ENCODE measurements at places on chromosomes 7 and 10. TPM values are rescaled to one million over a fixed set of nuclear protein-coding genes. Genes with fewer than 3 reads are reported as not detected.

The SPAM1 gene
- 0.28 TPM for total RNA-seq

The FANK1 gene
- total RNA-seq, result 0.88 TPM

The HHEX gene
- total RNA-seq, result 13.0 TPM

The GIMAP2 gene
- total RNA-seq, result 2.4 TPM

The CADPS2 gene
- 41.5 TPM for total RNA-seq

The ANKRD22 gene
- 4.2 TPM for total RNA-seq

The SRI gene
- 116 TPM for total RNA-seq

The FZD8 gene
- total RNA-seq, result 7.7 TPM

The GTF2IRD1 gene
- total RNA-seq, result 27.8 TPM

The HOXA11 gene
- total RNA-seq, result 6.4 TPM

The GRID2IP gene
- total RNA-seq, result 0.44 TPM

The CCDC186 gene
- total RNA-seq, result 30.1 TPM

The PNLIP gene
- total RNA-seq, result 0.13 TPM

The CCDC136 gene
- total RNA-seq, result 3.4 TPM

The NRF1 gene
- total RNA-seq, result 12.0 TPM

The GLRX3 gene
- 86.5 TPM for total RNA-seq

The MRLN gene
- not detected for total RNA-seq

The RNLS gene
- total RNA-seq, result 14.9 TPM

The FAM24B gene
- not detected for total RNA-seq

The TSC22D4 gene
- 25.4 TPM for total RNA-seq

The C7orf25 gene
- total RNA-seq, result 5.9 TPM

The AGMO gene
- total RNA-seq, result 7.3 TPM

The C10orf143 gene
- total RNA-seq, result 0.50 TPM

The FLNC gene
- 60.7 TPM for total RNA-seq

The TNS3 gene
- 64.5 TPM for total RNA-seq

The ENO4 gene
- total RNA-seq, result 0.43 TPM

The CYP3A5 gene
- total RNA-seq, result 345 TPM

The AP1S1 gene
- 85.8 TPM for total RNA-seq

The MMD2 gene
- not detected for total RNA-seq

The MIOS gene
- 50.8 TPM for total RNA-seq

The NME8 gene
- not detected for total RNA-seq

The PPP1R9A gene
- 25.7 TPM for total RNA-seq

The GPRIN2 gene
- 23.4 TPM for total RNA-seq

The TAS2R41 gene
- not detected for total RNA-seq

The UCN3 gene
- total RNA-seq, result not detected

The RNF32 gene
- total RNA-seq, result 1.4 TPM

The ELN gene
- 58.1 TPM for total RNA-seq

The AKR1C1 gene
- total RNA-seq, result 175 TPM
